Smooth muscle cell of trachea (primary cell): ENCODE measurements at places on chromosomes 6 and 20. TPM values are rescaled to one million over a fixed set of nuclear protein-coding genes. Genes with fewer than 3 reads are reported as not detected.

The TMEM244 gene
- not detected in 2 replicates for total RNA-seq

The BTBD3 gene
- total RNA-seq = 33.9 and 47.6 TPM in 2 replicates

The XKR7 gene
- under 0.01 TPM in 1 of 2 replicates, not detected in the other for total RNA-seq

The CST3 gene
- total RNA-seq = 254 and 383 TPM in 2 replicates

The HLA-DRA gene
- total RNA-seq = 0.15 and 0.17 TPM in 2 replicates

The VSX1 gene
- total RNA-seq = not detected in 2 replicates

The ADTRP gene
- 1.0 and 2.3 TPM in 2 replicates for total RNA-seq
